ENCODE measurements at places on chromosomes 1 and 21.
A peak's percentile ranks its signal among the peaks of the same experiment; 100 is the strongest.

DNA sequence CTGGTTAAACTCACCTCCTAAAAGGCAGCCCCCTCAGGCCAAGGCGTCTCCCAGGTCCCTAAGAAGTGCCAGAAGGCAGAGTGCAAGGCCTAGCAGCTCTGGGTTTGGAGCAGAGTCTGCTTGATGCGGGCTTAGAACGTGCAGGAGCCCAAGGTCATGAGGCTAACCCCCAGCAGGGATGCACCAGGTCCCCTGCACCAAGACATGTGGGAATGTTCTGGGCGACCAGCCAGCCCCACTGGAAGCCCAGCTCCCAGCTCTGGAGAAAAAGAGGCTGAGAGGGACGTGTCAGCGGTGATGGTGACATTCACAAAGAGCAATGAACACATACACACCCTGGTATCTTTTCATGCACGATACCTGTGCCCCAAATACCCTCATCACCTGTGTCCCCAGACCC is 5.1 kb downstream of the LRRN2 start:
- no peak for DNase-seq

GRCh38 chr1:55210990-55211801 is 4.0 kb downstream of the USP24 start:
- no peak for DNase-seq

DNA sequence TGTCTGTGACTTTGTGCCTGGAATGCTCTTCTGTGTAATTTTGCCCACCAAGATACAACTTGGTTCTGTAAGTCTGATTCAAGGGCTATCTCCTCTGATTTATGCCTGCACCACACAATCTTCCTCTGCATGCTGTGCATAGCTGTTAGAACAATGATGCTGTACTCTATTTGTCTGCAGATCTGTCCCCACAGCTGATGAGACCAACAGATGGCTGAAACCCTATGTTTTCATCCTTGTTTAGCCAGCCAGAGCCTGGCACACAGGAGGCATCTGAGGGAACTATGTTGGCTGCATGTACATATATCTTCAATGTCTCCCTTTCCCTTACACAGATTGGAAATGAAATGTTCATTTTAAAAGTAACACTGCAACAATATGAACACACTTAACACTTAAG is 58.0 kb upstream of the ABCA4 start:
- no peak for DNase-seq

- no peak for DNase-seq
Observed at GRCh38 chr1:25729045-25729444, 70.9 kb upstream of the SELENON start.

DNA sequence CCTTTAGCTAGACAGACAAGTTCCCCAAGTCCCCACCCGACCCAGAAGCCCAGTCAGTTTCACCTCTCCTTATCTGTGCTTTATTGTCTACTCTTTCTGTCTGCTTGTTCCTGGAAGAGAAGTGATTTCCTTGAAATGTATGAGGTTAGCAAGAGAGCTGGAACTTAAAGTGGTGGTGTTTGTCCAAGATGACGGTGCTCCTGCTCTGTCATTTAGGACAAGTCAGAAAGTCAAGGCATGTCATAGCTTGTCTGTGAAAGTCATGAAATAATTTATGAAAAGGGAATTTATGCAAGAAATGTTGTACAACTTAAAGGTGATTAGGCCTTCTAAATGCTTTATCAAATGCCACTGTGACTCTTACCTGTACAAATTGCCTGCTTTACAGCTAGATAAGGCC is 178.1 kb downstream of the PLA2G4A start:
- DNase-seq: no peak

GRCh38 chr1:211327346-211327921 is 801 bp downstream of the TRAF5 start:
- DNase-seq: peak; percentile 66

GRCh38 chr21:44890338-44890931 is 16.9 kb upstream of the PTTG1IP start:
- DNase-seq: no peak

GRCh38 chr1:41864471-41865040 is 54.2 kb downstream of the HIVEP3 start:
- peak; percentile 47 for DNase-seq

GRCh38 chr1:87501738-87502137 is 173.1 kb downstream of the LMO4 start:
- DNase-seq: no peak

GRCh38 chr1:86318436-86318835 is 77.7 kb downstream of the ODF2L start:
- DNase-seq: no peak

GRCh38 chr1:167663002-167663772 is 33.2 kb downstream of the RCSD1 start:
- DNase-seq: no peak

DNA sequence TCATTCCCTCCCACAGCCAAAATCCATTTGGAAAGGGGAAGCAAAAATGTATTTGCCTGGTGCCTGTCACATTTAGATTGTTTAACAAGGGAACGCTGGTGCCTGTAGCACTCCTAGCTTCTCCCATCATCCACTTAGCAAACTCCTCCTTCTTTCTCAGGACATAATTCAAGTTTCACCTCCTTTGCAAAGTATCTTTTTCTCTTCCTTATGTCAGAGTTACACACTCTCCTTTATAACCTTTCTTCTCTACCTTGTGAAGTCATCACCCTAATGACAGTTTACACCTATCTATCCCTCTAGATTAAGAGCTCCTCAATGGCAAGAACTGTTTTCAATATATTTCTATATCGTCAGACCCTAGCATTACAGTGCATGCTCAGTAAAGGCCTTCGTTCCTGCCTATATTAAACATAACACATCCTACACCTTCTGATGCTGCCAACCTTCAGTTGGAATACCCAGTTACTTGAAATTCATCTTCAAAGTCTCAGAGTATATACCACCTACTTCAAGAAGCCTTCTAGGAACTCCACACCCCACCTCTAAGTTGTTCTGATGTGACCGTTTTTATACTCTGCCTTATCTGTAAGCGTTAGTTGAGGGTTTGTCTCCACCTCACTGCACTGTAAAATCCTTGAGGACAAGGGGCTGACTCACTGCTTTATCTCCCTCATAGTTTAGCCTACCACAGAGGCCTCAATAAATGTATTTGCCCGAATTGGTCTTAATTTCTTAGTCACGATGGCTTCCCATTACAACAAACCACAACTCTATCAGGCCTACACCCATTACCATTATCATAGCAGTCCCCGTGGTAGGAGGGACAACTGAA is 1.0 kb upstream of the EPS15 start:
- no peak for DNase-seq

- no peak for DNase-seq
Observed at GRCh38 chr1:31099293-31100032, 33.9 kb upstream of the PUM1 start.

DNA sequence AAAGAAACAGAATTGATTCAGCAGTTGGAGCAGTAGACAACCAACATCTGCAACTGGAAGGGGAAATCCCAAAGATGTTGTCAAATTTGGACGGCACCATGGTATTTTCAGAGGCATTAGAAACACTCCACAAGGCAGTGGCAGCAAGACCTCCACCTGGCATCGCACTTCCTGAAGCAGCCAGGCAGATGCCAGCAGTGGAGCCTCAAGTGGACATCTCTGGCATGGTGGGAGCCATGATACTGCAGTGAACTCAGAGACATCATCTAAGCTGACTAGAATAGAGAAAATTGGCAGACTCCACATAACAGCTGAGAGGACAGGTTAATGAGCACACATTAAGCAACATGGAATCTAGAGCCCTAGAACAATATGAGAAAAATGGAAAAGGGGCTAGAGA is 33.9 kb upstream of the RGS8 start:
- no peak for DNase-seq

GRCh38 chr1:241048622-241049021 is 308.4 kb downstream of the RGS7 start:
- no peak for DNase-seq

DNA sequence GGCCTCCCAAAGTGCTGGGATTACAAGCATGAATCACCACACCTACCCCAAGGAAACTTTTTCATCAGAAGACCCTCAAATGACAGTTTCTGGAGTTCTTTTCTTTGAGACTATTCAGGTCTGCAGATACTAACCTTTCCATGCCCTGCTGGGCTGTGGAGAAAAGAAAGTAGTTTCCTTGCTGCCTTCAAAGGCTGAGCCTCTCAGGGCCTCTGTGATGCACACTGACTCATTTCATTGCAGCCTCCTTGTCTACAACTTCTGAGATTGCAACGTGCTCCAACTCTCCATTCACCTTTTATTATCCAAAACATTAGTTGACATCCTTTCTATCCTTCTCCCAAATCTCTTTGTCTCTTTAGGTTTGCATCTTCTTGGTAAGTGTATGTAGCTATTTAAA is 8.8 kb upstream of the SAMSN1 start:
- DNase-seq: no peak

DNA sequence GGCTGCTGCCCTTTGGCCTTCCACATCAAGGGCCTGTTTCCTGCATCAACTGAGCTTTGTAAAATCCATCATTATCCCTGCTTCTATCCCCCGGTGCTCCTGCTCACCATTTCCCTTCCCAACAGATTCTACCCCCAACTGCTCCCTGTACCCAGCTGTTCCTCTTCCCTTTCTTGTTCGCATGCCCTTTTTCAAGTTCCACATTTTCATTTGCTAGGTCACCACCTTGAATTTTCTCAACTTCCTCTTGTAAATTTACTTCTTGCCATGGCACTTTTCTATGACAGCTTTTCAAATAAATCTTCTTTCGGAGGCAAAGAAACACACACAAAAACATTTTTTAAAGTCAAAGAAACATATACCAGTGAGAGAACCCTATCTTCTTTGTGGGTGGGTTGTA is 330.5 kb upstream of the ADGRL2 start:
- DNase-seq: no peak

DNA sequence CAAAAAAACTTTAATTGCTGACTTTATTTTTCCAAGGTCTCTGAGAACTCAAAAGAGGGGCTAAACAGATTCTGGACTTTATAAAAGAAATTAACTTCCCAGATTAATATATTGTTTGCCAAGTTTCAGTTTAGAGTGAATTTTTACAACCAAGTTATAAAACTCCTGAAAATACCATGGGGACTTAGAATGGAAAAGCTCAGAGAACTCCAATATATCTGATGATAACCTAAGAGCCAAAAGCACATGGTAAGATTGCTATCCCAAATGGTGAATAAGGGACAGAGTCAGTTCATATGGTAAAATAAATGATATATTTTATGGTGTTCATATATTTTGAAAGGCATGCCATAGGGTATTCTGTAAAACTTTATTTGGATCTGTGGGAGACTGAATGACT is 470.9 kb downstream of the TTLL7 start:
- no peak for DNase-seq

DNA sequence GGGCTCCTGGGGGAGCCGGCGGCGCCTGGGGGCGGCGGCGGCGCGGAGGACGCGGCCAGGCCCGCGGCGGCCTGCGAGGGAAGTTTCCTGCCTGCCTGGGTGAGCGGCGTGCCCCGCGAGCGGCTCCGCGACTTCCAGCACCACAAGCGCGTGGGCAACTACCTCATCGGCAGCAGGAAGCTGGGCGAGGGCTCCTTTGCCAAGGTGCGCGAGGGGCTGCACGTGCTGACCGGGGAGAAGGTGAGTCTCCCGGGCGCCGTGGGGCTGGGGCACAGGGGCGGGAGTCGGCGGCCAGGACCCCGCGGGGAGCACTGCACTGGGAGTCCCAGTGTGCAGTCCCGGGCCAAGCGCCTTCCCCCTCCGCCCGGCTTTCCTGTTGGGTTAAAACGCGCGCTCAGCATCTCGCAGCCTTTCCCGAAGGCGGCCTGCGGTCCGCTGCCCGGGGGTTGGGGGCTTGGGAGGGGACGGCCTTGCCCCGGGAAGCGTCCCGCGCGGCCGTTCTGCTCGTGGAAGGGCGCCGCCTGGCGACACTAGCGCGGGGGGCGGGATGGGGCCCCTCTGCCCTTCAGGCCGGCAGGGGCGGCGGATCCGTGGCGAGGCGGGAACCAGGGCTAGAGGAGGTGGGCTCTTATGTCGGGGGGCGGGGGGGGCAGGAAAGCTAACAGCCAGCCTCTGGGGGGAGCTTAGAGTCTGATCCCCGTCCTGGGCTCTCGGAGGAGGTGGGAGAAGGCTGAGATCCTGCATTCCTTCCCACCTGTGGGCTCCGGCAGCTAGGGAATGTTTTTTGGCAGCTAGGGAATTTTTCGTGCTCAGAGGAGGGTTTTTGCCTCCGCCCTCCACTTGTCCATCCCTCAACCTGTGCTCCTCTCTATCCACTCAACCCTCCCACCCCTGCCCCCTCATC is 1.1 kb downstream of the HUNK start:
- DNase-seq: peak; percentile 82

DNA sequence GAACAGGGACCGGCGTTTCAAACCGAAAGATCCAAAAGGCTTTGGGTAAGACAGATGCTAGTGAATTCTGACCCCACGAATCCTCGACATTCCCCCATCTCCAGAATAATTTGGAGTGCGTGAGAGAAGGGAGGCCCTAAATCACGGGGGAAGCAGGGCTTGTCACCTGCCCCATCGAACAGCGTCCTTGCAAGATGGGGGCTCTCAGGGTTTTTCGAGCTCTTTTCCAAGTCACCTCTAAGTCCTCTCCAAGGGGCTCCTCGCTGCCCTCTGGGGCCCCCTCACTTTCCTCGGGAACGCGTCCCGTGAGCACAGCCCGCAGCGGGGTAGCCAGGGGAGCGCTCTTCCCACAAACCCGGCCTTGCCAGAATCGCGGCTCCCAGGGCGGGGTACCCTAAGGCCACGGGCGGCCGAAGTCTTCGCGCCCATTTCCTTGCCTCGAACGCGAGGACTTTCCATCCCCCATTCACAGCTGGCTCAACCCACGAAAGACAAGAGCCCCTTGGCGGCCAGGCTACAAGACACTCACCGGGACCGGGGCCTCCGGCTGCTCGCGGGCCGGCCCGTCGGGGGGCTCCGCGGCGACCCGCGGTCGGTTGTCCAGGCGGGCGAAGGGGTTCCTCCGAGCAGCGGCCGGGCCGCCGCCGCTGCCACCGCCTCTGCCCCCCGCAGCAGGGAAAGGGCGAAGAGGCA is 546 bp downstream of the DONSON start:
- peak; percentile 64 for DNase-seq

DNA sequence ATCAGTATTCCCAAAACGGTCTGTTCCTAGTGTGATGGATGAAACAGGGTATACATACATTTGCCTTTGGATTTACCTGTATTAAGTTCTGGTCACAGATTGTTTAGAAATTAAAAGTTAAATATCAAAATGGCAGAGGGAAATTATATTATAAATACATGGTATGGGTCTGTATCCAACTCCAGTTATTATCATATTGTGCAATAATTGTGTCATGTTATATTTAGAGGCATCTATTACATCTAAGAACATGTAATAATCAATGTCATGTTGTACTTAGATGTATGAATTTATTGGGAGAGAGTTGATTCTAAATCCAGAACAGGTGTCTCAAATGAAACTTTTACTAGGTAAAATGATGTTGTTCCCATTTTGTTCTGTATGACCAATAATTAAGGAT is 79.6 kb downstream of the SNX7 start:
- DNase-seq: no peak

- DNase-seq: no peak
Observed at GRCh38 chr21:44626673-44627143, at the start of gene KRTAP10-9. KRTAP10-9 (plus strand) TSS chr21:44627093; CDS start chr21:44627172, 79 bp downstream.

GRCh38 chr1:60341274-60341673 is 267.7 kb upstream of the C1orf87 start:
- DNase-seq: no peak

Data from neural progenitor cell (in vitro differentiated cells).